ENCODE measurements at places on chromosomes 12 and 14.

GRCh38 chr14:49908433-49908782 is 15.5 kb downstream of the ARF6 start:
- DNase-seq: no peak

DNA sequence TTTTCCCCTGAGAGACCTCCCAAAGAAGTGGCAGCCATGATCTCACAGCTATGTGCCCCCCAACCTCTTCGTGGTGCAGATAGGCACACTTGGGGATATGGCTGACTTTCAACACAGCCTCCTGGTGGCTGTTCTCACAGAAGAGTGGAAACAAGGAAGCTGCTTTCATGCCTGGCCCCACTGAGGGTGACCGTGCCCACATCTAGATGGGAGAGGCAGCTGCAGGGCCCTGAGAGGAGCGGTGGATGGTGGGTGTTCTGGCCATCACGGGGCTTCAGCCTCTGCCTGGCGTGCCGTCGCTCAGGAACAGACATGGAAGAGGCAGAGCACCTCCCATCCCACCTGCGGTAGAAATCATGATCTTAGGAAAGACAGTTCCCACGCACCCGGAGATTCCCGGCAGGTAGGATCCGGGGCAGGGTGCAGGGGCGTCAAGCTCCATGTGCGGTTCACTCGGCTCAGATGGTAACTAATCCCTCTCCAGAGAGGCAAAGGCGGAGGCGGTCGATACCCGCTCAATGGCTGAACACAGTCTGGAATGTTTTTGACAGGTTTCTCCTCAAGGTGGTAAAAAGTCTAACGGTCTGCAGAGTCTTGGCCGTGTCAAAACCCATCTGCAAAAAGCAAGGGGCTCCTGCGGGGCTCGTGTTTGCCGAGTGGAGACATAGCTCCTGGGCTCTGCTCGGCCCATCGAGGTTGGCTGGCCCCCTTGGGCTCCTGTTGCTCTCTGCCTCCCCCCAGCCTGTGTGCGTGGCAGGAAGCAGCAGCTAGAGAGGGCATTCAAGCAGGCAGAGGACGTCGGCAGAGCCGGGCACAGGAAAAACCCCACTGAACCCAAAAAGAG is 225.2 kb upstream of the RTL1 start:
- no peak for DNase-seq

DNA sequence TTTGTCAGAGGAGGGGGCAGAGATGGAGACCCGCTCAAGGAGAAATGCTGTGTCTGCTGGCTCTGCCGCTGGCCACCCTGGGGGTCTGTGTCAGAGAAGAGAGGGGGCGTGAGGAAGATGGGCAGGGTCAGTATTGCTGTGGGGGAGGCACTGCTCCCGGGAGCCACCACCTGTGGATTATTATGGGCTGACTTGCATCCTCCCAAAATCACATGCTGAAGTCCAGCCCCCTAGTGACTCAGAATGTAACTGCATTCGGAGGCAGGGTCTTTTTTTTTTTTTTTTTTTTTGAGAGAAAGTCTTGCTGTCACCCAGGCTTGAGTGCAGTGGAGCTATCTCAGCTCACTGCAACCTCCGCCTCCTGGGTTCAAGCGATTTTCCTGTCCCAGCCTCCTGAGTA is 12.3 kb downstream of the ABCD4 start:
- DNase-seq: peak; percentile 53

GRCh38 chr12:122999196-122999946 is 18.9 kb downstream of the ARL6IP4 start:
- no peak for DNase-seq

- no peak for DNase-seq
These were observed 37.2 kb downstream of the NRXN3 start for GRCh38 chr14:78207414-78207813.

GRCh38 chr14:77314043-77314442 is 6.6 kb downstream of the POMT2 start:
- no peak for DNase-seq

DNA sequence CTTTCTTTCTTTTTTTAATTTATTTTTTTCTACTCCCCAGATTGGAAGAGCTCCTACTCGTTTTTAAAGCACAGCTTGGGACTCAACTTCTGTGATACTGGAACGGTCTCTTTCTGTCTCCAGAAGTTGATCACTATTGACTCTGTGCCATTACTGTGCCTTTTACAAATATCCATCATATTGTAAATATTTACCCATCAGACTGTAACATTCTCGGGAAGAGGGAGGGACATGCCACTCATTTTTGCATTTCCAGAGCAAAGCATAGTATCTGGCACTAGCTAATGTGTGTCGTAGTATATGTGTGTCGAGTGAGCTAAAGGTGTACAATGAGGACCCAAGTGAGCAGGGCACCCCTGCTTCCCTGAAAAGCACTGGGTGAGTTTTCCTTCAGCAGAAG is 24.0 kb upstream of the GSG1 start:
- DNase-seq: no peak

DNA sequence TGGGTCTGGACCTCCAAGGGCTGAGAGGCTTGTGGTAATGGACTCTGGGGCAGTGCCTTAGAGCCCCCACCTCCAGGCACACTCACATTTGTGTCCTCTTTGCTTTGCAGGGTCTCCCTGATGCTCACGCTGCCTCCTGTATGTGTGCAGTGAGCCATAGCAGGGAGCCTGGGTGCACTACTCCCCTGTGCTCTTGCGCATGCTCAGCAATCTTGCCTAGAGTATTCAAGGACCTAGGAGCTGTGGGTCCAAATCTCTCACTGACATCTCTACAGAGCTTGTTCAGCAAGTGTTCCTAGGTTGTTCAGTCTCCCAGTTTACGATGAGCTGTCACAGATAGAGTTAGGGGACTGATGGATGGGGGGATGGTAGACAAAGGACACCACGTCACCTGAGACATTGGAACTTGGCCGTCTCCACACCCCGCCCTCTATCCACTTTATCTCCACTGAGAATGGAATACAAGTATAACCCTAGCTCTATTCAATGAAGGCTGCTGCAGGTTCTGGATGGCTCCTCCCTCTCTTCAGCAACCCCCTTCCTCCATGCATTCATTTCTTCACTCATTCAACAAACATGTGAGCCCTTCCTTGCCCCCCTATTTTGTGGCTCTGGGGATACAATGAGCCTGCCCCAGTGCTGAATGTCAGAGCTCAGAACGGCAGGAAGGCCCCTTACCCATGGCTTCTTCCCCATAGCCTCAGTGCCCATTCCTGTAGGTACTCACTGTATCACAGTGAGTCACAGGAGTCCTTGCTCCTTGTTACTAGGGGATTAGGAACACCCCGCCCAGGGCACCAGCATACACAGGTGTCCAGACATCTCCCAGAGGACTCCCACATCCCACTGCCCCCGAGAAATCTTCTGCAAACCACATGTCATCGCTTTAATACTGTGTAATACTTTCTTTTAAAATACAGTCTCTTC is 31.2 kb downstream of the FIGNL2 start:
- no peak for DNase-seq

- no peak for DNase-seq
These were observed 227.7 kb downstream of the BCAT1 start for GRCh38 chr12:24721191-24721590.

DNA sequence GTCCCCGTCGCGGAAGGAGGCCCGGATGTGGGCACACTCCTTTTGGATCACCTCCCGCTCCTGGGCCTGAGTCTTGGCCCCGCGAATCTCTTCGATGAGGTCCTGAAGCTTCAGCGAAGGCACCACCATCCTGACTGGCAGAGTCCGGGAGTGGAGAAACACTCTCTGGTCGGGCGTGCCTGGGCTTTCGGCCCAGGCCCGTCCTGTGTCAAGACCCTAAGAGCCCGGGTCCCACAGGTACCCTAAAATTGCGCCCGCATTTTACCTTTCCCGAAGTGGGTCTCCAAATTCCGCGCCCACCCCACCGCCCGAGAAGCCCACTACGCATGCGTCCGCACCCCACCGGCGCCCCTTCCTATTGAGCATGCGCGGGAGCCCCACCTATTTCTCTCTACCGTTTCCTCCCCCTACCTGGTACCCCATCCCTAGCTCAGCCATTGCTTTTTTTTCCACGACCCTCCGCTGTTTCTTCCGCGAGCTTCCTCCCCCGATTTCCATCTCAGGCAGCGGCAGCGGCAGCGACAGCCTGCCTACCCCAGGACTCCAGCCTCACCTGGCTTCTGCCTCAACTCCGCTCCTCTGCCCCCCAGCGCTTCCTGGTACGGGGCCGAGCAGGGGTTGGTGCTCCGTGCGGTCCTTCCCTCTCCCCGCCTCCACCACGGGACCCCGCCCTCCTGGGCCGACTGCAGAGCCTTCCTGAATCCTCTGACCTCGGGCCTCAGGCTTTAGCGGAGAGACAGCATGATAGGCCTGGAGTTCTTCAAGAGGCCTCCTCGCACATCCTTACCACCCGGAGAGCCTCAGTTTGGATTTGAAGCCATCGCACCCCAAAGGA is at the start of gene AP1G2:
Gene AP1G2, minus strand, starts transcription at position 606 of the 835 bp plus-strand sequence. Its CDS starts 477 bp downstream, at position 129.
- DNase-seq: peak; percentile 61

DNA sequence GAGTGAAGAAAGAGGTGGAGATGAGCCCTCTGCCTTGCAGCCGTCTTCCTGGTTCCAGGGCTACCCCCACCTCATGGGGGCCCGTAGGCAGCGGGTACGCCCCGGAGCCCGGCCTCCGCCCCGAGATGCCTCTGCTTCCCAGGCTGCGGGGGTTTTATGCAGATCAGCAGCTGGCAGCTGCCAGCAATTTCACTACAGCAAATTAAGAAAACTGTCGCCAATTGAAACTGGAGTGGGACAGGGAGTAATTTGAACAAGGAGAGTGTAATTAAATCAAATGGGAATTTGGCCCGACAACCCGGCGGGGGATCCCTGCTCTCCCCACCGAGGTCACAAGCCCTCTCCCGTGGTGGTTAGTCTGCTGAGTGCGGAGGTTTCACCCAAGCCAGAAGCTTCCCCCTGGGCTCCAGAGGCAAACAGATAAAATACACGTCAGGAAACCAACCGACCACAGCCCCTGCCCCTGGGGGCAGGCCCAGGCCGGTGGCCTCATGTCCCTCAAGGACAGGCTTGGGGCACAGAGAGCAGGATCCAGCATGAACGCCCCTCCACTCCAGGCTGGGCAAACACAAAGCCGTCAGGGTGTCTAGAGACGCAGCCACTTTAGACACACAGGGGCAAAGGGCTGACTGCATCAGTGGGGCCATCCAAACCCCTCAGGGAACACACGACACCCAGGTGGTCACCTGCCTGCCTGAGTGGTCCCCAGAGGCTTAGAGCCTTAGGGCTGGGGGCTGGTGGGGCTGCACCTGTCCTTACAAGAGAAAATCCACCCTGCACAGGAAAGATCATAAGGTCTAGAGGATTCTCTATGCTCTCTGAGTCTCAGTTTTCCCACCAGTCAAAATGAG is 53.8 kb downstream of the TESC start:
- DNase-seq: no peak

- DNase-seq: no peak
These were observed 6.7 kb downstream of the IFFO1 start for GRCh38 chr12:6548966-6549683.

DNA sequence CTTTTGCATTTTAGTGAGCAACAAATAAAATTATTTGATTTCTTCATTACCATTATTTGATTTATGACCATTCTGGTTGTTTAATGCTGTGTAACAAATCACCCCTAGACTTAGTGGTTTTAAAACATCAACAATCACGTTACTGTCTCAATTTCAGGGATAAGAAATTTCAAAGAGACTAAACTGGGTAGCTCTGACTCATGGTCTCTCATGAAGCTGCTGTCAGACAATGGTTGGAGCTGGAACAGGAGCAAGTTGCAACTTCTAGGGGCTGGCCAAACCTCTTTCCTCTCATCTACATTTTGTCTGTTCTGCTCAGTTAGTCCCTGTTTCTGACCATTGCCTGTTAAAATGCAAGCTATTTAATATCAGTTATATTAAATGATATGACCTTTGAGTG is 517.0 kb downstream of the KCNH5 start:
- no peak for DNase-seq

GRCh38 chr14:63650256-63650952 is 8.7 kb upstream of the WDR89 start:
- DNase-seq: peak; percentile 47

DNA sequence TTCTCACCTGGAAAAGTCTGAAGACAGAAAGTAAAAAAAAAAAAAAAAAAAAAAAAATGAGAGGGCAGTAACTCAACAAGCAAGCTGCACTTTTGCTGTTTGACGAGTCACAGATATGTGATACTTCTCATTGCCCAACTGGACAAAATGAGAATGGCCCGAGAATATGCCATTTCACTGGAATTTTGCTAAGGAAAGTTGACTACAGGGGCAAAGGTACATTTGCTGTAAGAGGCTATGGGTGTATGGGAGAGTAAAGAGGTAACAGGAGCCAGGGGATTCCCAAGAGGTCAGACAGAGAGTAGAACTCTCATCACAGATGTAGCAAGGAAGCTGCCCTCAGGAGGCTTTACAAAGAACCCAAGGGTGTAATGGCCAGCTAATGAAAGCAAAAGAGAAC is 22.9 kb downstream of the KIF21A start:
- DNase-seq: no peak
